ENCODE measurements at places on chromosomes 4 and X.

GRCh38 chr4:94536649-94537469 is 85.1 kb downstream of the PDLIM5 start:
- DNase-seq: no peak

DNA sequence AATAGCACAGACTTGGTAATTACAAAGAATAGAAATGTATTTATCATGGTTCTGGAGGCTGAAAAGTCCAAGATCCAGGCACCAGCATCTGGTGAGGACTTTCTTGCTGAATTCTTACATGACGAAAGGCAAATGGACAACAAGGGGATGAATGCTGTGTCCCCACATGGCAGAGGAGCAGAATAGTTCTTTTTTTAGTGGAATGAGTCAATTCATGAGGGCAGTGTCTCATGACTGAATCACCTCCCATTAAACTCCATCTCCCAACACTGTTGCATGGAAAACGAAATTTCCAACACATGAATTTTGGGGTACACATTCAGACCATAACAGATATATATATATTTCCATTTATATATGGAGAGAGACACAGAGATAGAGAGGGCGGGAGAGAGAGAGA is 628.3 kb downstream of the TRIML1 start:
- DNase-seq: no peak

DNA sequence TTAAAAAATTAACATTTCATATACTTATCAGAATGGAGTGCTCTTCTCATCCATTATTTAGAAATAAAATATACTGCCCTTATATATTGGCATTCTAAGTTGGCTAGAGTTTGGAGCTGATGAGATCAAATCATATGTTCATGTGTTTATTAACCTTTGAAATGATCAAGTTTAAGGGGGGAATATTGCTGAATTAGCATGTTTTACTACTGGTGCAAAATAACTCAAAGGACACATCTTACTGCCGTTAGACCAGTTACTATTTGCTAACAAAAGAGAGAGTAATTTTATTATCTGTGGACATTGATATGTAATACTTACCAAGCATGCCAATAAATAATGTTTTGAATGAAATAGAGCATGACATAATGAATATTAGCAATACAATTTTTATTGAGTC is 901.0 kb downstream of the CCSER1 start:
- DNase-seq: no peak

DNA sequence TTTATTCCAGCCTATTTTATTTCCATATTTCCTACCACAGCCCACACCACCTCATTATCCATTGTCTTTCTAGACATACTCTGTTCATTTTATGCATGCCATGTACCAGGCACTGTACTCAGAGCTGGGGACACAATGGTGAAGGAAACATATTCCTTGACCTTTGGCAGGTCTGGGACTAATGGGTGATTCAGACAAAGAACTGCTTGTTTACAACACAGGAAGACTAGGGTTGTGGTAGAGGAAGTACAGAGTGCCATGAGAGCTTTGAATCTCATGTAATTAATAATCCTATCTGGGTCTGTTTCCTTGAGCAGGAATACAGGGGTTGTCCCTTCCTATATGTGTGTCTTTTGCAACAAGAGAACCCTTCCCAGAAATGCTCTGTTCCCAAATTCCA is 75.1 kb upstream of the NUDT10 start:
- no peak for DNase-seq

DNA sequence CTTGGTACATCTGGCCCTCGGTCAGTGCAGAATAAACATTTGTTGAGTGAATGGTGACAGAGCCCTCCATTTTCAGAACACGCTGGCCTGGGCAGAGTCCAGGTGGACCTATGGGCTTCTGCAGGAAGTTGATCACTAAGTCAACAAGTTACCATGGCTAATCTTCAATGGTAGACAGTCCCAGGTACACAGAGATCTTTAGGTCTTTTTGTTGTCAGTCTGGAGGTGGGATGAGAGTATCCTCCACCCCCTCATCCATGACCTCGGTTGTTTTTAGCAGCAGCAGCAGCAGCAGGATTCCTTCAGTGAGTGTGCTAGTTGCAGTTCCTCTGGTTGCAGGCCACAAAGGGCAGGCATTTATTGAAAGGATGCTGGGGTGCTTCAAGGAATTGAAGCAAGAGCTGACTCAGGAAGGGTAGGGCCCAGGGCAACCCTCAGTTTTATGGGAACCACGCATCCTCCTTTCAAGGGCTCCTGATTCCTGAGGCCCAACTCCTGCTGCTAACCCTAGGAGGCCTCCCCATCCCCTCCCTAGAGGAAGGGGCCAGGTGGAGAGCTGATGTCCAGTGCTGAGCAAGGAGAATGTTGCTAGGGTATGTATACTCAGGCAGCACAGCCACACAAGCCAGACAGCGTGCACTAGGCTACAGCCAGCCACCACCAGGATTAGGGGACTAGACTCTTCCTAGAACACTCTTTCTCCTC is 1.7 kb upstream of the USP27X start:
- no peak for DNase-seq

GRCh38 chr4:36292556-36293188 is 11.3 kb downstream of the DTHD1 start:
- no peak for DNase-seq

- no peak for DNase-seq
These were observed 338.5 kb downstream of the SPOCK3 start for GRCh38 chr4:166895771-166896170.

DNA sequence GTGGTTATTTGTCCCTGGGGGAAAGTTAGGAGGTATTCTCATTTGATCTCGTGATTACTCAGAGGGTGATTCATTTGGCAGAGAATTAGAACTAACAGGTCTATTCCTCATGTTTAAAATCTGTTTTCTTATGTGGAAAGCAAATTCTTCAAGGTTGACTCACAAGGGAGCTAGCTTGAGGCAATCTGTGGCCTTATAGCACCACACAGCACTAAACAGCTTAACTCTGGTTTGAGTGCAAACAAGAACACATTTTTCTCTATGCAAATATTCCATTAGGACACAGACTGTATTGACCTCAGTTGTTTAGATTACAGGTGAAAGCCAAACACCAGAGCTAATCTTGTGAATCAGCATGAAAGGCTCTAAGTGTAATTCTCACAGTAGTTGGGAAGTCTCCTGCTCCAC is 694.4 kb upstream of the POU3F4 start:
- DNase-seq: no peak

DNA sequence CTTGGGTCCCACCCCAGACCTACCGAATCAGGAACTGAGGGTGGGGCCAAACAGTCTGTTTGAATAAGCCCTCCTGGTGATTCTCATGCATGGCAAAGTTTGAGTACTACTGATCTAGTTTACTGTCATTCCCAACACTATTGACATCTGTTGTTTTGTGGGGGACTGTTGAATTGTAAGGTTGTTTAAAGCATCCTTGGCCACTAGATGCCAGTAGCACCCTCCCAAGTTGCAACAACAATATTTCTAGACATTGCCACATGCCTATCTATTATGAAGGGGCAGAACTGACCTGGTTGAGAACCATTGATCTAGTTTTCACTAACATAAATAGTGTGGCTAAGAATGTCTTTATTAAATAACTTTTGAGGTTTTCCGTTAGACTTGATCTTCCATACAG is 15.1 kb downstream of the TAF9B start:
- DNase-seq: no peak

Data from right hindlimb (tissue), 1 donor.